ENCODE measurements at places on chromosomes 2 and 18. TPM values are rescaled to one million over a fixed set of nuclear protein-coding genes. Genes with fewer than 3 reads are reported as not detected.

DNA sequence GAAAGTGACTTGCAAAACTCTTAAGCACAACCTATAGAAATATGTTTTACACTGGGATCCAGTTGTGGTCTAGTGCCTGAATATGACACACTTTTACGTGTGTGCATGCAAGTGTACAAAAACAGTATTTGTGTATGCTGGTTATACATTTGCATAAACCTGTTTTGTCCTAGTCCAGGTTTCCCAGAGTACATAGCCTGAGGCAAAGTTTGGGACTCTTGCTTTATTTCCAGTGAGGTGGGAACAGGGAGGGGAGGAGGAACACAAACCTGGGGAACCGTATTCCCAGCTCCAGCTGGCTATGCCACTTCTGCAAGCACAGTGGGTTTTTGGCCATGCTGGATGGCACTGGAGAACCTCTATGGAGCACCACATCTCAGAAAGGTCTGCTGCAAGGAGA is 481.1 kb upstream of the HS6ST1 start:
- no peak overlapping the region for H3K27ac ChIP-seq
- no peak overlapping the region for H3K4me3 ChIP-seq
- H3K4me1 ChIP-seq, result no peaks in the 10 kb centered on the region

Gene ASPRV1
- 0.30 TPM for total RNA-seq

Gene CDH7
- total RNA-seq, result 2.7 TPM

Gene IL36RN
- total RNA-seq, result not detected

Gene CCL20
- total RNA-seq, result not detected
